NCI-H526 (cell line): ENCODE measurements at places on chromosomes 4 and X.

DNA sequence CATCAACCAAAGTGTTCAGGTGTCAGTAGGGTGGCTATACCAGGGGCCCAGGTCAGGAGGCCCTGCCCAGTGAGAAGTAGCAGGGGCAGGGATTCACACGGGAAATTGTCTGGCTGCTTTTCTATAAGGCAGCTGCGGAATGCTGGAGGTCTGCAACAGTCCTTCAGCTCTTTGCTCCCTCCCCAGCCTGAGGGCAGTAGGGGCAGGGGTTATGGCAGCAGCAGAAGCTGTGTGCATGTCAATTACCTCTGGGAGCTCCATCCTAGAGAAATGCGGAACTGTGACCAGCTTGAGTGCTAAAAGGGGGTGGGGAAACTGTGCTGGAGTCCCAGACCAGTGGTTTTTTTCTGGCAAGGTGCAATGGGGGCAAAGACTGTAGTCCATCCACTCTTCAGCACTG, 810.4 kb downstream of the PCDH7 start:
- no peak for DNase-seq

DNA sequence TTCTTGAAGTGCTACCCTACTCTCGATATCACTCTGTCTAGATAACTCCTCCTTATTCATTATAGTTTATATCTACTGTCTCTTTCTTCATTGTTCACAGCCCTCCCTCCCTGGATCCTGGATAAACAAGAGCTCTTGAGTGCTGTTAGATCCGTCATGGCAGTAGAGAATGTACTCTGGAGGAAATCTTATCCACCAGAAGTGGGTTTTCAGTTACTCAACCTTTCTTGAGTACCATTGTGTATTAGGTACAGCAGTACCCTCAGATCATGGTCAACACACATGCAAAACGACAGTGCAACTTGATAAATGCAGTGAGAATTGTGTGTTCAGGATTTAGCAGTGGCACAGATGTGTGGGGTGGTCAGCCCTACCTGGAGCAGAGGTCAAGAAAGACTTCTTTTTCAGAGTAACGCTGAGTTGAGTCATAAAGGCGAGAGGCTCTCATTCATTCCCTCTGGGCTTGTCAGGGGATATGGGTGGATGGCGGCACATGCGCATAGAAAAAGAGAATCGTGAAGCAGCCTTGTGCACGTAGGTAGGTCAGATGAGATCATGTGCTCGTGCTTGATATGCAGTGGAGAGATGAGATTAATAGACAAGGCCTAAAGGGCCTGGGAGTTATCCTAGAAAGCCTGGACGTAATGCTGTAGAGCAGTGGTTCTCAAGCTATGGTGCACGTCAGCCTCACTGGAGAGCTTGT, 89.5 kb downstream of the SNX25 start:
- DNase-seq = no peak

DNA sequence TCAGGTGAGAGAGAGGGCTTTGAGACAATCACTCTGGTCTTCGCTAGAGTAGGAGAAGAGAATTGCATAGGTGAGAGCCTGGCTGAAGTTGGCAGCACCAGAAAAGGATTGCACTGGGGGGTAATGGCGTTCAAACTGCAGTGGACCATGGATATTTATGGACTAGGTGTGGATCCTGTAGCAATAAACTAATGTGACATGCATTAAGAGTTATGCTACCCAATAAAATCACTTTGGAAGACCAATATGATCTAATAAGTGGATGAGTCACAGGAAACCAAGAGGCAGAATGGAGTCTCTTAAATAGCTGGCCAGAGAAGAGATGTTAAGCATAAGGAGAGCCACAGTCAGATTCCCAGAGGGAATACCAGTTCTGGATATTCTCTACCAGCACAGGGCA, 259.8 kb downstream of the FBXO8 start:
- no peak for DNase-seq

DNA sequence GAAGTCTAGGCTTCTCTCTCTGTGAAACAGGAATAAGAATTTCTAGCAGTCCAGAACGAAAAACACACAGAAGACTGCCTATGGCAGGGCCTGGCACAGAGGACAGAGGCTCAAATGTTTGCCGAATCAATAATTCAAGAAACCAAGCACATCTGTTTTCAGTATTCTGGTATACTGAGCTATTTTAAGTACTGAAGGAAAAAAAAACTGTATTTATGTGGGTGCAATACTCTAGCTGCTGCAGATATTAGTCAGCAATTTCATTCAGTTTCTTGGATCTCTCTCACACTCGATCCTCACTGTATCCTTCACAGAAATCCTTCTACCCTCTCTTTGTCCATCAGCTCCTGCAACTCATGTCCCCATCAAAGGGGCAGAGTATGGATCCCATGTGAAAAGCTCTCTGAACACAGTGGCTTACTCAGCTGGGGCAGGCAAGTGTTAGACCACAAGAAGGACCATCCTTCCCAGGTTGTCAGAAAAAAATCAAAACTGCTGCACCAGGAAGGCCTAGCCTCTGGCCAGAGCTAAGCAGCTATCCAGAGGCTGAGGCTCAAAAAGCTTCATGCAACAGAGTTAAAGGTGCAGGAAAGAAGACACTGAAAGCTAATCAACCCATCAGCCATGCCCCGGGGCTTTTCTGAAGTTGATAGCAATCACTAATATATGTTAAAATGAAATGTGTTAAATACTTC, 9.1 kb upstream of the USO1 start:
- no peak for DNase-seq

DNA sequence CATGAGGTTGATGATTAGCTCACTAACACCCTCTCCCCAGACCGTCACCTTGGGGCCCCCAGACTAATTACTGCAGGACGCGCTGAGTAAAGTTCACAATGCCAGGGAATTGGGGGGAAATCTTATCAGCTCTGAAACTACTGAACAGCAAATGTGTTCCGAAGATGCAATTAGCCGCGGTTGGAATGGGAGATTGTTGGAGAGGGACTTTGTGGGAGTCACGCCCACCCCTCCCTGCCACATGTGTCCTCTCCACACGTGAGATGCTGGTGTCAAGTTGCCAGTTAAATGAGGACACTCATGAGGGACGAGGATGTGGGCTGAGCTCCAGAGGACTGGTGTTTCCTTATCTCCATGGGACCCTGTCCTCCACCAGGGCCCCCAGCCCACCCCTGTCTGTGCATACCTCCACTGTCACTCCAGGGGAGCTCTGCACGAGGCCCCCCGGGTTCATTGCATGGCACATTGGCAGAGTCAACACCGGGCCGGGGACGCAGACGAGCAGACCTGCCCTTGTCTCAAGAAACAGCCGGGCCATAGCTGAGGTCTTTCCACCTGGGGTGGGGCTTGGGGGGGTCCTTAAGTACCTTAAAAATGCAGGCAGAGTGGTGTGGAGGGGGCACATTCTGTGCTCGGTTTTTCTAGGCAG, 175.4 kb upstream of the PSAPL1 start:
- no peak for DNase-seq

DNA sequence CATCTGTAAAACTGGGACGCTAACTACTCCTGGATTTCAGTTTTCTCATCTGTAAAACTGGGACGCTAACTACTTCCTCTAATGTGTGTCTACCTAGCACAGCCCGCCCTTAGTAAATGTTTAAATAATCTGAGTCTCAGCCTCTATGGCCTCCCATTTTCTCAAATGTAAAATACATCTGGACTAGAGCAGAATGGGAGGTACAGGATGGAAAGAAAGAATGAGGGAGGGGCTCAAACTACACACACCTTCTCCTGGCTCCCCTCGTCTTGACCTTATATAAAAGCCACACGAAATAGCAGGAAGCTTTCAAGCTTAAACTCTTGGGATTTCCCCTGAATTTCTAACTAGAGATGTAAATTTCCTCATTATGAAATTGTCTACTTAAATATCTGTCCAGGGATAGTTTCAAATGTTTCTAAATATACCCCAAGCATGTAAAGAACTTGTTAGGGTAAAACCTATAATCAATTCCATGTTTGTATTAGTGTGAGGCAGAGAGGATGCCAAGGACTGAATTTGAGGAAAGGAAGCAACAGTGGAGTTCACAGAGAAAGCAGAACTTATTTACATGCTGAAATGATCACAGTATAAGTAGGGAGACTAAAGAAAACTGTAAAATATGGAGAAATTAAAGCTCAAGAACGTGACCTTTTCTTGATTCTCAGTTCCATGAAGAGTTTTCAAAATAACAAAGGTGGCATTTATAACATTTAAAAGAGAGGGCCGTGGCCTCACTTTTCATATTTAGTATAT, 220.0 kb downstream of the NWD2 start:
- DNase-seq = no peak

- DNase-seq = no peak
Observed at GRCh38 chr4:48538358-48538757, 48.3 kb downstream of the ZAR1 start.

- DNase-seq = no peak
Observed at GRCh38 chrX:51851507-51852085, 41.8 kb upstream of the MAGED1 start.

DNA sequence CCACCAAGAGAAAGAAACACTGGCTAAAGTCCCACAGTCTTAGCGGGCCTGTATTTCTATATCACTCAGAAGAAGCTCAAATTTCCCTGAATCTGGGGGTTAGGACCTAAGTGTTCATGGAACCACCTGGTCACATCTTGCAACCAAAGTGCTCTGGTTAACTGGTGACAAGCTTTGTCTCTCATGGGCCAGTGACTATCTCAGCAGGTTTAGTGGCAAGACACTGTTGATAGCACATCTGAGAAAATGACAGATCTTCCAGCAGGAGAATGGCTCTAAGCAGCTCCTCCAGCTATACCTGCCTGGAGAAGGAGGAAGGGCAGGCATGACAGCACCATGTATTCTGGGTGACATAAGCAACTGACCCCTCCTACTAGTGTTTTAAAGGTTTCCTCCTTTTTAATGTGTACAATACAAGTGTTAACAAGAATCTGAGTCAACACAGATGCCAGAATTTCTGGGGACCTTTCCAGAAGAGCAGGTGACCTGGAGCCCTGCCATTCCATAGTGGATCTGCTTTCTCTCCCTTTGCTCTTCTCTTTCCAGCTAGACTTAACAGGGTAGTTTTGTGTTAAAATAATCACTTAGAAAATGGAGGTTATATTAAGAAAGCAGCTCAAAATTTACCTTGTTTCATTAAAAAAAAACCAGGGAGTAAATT, 17.3 kb upstream of the QRFPR start:
- DNase-seq = no peak

DNA sequence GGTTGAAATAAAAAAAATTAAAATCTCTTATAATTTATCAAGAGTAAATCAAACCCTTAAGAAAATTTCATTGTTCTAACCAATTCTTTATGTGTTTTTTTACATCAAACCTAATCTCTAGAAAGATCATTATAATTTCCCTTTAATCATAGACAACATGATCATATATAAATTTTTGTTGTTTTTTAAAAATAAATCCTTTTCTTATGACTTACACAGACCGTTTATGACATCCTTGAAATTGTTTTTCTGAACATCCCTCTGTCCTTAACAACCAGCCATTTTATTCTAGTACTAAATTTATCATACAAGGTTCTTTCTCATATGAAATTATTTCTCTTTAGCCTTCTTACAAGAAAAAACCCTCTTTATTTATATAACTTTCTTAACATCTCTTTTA, 62.7 kb upstream of the GABRE start:
- DNase-seq = no peak

GRCh38 chr4:67256388-67257043, 288.8 kb downstream of the CENPC start:
- no peak for DNase-seq

DNA sequence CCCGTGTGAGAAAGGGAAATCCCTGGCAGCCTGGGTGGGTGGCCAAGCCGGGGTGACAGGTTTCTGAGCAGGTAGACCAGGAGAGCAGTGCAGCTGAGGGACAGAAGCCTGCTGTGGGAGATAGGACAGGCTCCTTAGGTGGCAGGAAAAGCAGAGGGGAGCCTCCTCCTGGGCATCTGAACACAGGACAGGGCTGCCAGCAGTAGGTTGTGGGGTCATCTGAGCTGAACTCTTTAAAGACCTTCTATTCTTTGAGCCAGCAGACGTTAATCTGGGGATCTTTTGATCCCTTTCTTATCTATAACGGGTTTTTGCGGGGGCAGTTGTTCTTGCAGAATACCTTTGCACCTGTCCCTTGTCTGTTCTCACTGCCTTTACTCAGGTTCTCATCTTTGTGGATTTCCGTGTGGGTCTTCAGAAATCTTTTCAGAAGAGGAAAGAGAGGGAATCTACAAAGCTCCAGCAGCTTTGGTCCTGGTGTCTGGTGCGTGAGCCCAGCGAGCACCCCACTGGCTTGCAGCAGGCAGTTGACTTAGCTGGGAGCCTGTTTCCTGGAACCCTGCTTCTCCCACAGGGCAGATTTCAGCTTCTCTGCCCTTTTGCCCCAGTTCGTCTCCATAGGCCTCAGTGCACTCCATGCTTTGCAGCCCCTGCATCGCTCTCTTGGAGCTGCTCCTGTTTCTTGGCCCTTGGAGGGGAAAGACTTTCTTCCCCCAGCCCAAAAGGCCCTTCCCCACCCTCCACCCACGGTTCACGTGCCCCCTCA, 35.8 kb upstream of the TADA2B start:
- no peak for DNase-seq

GRCh38 chr4:147958057-147958456, 226.2 kb downstream of the ARHGAP10 start:
- no peak for DNase-seq

- DNase-seq = peak; percentile 11
Observed at GRCh38 chr4:38526412-38526811, 137.6 kb upstream of the KLF3 start.

GRCh38 chr4:34422472-34423175, 1821.7 kb downstream of the ARAP2 start:
- no peak for DNase-seq

DNA sequence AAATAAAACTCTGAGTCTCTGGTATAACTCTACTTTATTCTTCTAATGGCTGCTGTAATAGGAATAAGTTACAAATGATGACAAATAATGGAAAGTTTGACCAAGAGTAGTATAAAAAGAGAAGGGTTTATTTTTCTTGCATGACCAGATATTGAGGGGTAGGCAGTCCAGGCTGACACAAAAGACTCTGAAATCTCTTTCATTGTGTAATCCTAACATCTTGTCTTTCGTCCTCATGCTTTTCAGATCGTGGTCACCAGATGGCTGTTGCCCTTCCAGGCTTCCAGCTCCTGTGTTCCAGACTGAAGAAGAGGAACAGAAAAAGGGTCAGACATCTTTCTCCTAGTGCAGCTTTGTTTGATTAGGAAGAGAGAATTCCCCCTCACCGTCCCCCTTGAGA, 176.9 kb upstream of the GK2 start:
- no peak for DNase-seq

GRCh38 chr4:168550064-168550766, 53.4 kb downstream of the PALLD start:
- no peak for DNase-seq

DNA sequence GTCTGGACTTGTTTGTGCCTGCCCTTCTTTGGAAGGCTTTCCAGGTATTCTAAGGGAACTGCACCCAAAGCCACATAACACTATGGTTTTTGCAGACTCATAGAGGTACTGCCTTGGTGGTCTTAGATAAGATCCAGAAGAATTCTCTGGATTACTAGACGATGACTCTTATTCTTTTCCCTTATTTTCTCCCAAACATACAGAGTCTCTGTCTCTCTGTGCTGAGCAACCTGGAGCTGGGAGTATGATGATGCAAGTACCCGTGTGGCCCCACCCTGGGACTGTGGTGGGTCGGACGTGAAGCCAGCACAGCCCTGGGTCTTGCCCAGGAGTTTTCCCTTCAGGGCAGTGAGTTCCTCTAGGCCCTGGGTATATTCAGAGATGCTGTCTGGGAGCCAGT, 1342.4 kb upstream of the TENM3 start:
- no peak for DNase-seq

- no peak for DNase-seq
Observed at GRCh38 chrX:16465081-16465876, 184.7 kb upstream of the S100G start.
